Stimulated activated memory B cell treated with anti-CD40 and anti-IgM and Interleukin-4, amounts not matched to agents 10 μg/mL and 1 μg/mL and 100 μg/mL, for 72 hours (primary cell): ENCODE measurements at places on chromosomes 2 and 18.

DNA sequence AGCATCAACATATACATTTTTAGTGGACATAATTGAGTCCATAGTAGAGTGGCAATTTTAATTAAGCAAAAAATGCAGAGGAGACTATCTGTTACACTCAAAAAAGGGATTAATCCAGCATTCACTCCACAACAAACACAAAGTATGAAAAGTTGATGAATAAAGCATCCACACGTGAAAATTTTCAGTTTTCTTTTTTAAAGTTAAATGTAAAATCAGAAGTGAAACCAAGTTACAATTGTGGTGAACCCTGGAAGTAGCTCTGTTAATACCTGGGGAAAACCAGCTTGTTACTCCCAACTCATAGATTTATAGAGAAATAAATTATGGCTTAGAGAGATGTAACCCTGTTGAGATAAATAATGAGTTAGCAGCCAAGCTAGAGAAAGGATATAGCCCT is 807.8 kb downstream of the TRIB2 start:
- ATAC-seq: no peak
- H3K27me3 ChIP-seq: no peaks in the 10 kb centered on the region
- no peak overlapping the region for H3K27ac ChIP-seq
- H3K4me1 ChIP-seq: no peaks in the 10 kb centered on the region

DNA sequence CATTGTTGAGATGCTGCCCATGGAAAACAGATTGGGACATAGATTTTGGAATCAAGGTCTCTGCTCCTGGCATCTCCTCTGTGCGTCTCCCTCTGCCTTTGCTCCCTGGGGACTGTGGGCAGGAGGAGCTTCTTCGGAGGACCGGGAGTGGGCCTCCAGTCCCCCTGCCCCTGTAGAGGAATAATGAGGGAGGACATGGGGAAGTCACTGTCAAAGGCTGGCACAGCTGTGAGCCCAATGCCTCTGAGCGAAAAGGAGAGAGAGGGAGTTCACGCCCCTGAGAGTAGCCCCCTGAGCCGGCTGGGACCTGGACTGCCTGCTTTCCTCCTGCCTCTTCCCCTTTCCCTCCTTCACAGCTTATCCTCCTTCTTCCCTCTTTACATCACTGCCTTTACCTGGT is 195.0 kb downstream of the LOXHD1 start:
- no peak overlapping the region for H3K4me3 ChIP-seq
- no peaks in the 10 kb centered on the region for H3K36me3 ChIP-seq
- H3K4me1 ChIP-seq: no peaks in the 10 kb centered on the region

GRCh38 chr2:10022966-10023662 is 20.2 kb upstream of the KLF11 start:
- no peak overlapping the region for H3K4me3 ChIP-seq
- ATAC-seq: no peak
- no peaks in the 10 kb centered on the region for H3K27me3 ChIP-seq
- H3K4me1 ChIP-seq: peaks cover 9% of the 10 kb centered on the region

- H3K27ac ChIP-seq: peak overlapping the region; percentile 57
- no peak for ATAC-seq
- no peaks in the 10 kb centered on the region for H3K4me1 ChIP-seq
- no peak overlapping the region for H3K4me3 ChIP-seq
- H3K36me3 ChIP-seq: peaks cover 71% of the 10 kb centered on the region
These were observed 25.5 kb downstream of the CENPO start for GRCh38 chr2:24818721-24819167.

DNA sequence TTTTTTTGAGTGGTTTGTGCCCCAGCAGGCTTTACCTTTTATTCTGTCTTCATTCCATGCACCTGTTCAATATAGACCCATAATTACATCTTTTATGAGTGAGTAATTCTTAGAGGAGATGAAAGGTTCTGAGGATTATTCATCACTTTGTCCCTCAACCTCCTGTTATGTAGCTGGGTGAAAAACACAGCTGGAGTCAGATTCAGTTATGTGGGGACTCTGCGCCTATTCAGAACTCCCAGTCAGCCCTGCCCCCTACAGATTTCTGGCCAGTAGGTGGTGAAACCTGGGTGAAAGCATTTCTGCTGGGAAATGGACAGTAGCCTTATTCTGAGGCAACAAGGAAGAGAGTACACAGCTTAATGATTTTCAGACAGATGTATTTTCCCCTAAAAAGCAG is 107.8 kb downstream of the MGAT5 start:
- ATAC-seq: no peak
- H3K36me3 ChIP-seq: peaks cover 63% of the 10 kb centered on the region
- peak overlapping the region; percentile 51 for H3K27ac ChIP-seq
- H3K4me1 ChIP-seq: peaks cover 14% of the 10 kb centered on the region
- no peaks in the 10 kb centered on the region for H3K27me3 ChIP-seq
